ENCODE measurements at places on chromosomes 12 and 14.

DNA sequence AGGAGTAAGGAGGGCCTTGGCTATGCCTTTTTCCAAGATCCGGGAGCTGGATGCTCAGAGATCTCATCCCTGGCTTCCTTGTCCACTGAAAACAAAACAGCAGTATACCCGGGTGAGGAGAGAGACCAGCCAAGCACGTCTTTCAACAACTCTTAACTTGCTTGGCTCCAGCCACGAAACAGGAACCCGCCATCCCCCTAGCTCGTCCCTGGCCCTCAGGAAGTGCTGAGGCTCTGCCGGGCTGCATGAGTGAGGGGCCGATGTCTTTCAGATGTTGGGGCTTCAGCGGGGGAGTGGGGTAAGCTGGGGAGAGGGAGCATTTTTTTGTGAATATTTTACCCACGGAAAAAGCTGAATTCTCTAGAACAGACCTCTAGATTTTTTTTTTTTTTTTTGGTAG lies 231.1 kb downstream of the CACNA1C start:
- no peak for DNase-seq

GRCh38 chr14:68925373-68925772 lies 53.7 kb downstream of the ACTN1 start:
- DNase-seq: no peak

DNA sequence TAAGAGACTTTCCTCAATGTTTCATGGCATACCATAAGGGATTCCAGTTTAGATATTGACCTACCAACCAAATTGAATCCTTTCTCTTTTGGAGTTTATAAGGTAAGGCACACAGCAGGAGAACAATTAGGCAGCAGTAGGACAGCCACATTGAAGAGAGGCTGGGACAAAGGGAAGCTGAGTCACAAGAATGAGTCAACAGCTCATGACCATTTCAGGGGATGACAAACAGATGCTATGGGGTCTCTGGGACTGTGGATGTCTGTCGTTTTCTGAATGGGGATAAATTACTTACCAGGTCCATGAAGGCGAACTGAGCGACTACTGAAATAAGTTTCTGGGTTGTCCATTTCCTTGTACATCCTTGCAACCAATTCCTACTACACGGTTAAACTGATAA lies 48.6 kb upstream of the E2F7 start:
- DNase-seq: no peak

DNA sequence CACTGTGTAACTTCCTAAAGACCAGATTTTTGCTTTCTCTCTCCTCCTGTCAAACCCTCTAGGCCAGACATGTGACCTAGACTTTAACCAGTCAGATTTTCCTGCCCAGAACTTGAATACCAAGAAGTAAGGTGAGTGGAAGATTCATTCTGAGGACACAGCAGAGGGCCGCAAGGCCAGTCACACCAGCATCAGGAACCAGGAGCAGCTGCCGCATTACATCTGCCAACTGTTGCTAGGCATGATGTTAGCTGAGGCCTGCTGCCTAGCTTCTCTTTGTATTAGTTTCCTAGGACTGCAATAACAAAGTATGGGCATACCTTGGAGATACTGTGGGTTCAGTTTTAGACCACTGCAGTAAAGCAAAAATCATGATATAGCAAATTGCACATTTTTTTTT lies 101.9 kb upstream of the BMP4 start:
- no peak for DNase-seq

Data from NCI-H446 (cell line).